ENCODE measurements at places on chromosomes 5 and 9. TPM values are rescaled to one million over a fixed set of nuclear protein-coding genes. Genes with fewer than 3 reads are reported as not detected.

ESM1 gene
- 0.73 TPM for total RNA-seq

DNA sequence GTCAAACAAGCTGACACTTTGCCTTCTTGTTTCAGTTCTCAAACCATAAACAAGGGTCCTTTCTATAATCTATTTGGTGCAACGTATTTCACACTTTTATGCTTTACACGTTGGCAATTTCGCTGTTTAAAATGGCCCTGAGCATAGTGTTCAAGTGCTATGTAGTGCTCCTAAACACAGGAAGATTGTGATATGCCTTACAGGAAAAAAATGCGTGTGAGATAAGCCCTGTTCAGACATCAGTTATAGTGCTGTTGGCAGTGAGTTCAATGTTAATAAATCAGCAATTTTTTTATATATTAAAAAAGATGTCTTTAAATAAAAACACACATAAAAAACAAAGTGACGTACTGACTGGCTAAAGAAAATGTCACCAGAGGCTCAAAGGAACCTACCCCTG, 23.9 kb downstream of the CLINT1 start:
- DNase-seq, result no peak

DNA sequence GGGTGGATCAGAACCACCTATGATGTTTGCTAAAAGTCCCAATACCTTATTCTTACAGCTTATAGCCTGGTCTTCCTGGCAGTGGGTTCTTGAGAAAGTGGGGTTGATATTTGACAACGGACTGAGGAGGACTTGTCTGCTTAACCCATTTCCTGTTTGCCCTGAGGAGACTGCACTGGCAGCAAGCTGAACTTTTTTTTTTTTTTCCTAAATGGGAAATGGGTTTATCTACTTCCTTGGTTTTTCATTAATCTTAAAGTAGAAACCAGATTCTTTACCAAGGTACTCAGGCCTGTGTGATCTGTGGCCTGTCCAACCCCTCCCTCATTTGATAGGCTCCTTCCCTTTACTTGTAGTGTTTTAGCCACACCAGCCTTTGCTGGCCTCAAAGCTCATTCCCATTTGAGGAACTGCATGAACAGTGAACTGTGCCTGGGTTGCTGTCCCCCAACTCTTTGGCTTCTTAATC, 47.1 kb downstream of the C9orf57 start:
- DNase-seq, result no peak

GRCh38 chr5:31029925-31030324, 163.6 kb upstream of the CDH6 start:
- no peak for DNase-seq

DNA sequence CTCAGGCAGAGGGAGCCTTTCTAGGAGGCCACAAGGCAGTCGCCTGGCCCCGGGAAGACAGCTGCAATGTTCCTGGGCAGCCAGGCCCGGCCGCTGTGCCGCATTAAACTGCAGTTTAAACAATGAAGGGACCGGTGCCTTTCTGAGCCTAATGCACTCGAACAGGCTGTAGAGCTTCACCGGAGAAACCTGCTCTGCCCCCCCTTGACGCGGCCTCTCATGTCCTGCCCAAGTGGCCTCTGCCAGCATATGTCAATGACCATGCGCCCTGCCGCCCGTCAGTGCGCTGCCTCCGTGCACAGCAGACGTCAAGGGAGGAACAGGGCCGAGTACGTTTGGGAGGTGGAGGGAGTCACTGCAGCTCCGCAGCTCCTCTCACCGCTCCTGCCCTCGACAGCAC, 38.4 kb upstream of the BARHL1 start:
- DNase-seq, result no peak

DNA sequence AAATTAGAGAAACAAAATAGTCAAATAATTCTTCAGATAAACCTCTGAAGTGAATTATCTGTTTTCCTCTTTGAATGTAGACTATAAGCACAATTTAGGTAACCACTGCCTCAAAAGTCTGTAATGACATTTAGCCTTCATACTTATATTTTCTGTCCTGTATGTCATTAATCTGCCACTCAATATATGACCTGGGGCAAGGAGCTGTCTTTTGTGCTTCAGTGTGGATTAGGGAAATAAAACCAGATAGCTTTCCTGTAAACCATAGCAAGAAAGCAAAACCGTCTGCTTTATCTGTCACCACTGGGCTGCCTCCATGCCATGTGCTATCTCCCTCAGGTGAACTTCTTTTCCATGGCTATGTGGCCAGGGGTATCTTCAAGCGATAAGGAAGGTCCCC, 606.6 kb upstream of the C9orf72 start:
- no peak for DNase-seq

GRCh38 chr9:18994263-18994916, 38.6 kb downstream of the SAXO1 start:
- DNase-seq, result no peak

DNA sequence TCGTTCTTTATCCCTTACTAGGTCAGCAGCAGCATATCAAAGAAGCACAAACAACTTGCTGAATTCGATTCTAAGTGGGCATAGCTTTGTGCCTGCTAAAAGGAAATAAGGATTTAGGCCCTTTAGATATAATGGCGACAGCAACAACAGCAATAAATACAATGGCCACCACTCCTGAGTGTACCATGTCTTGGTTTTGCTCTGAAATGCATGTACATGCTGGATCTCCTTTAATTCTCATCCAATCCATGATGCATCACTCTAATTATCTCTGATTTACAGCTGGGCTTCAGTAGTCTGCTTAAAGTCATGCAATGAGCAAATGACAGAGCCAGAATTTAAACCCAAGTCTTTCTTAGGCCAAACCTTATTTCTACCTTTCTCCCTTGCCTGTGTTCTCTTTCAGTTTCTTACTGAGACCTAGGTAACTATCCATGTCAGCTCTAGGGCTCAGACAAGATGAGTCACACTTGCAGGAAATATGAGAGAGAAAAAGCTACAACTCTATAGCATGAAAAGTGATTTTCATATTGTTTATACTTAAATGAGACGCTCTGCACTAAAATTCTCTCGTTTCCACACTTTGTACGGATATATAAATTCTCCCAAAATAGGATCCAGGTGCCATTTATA, 111.8 kb downstream of the HMHB1 start:
- no peak for DNase-seq

- no peak for DNase-seq
These were observed 309.6 kb downstream of the EPB41L4A start for GRCh38 chr5:112109331-112110007.

SETD9 gene
- 11.0 TPM for total RNA-seq

NTRK2 gene
- 30.9 TPM for total RNA-seq

LAMC3 gene
- total RNA-seq, result 0.68 TPM

DNA sequence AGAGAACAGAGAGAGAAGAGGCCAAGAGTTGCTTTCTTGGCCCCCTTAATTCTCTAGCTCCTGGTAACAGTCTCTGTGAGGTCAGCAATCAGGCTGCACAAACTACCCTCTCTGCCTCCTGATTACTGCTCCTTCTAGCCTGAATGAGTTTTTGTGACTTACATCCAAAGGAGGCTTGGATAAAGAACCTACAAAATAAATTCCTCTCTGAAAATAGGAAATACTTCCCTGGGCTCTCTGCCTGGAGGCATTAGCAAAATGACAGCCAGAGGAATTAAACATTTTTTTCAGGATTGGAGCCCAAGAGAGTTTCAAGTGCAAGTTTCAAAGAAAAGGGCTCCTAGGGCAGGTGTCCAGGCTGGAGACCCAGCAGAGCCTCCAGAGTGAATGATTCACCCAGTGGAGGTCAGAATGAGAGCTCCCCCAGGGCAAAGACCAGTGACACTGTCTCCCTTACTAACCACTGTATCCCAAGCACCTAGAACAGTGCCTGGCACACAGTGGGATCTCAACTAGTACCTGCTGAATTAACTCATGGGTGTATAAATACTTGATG, 162.5 kb downstream of the SPOCK1 start:
- DNase-seq, result no peak

EPB41L4A gene
- 2.7 TPM for total RNA-seq

- DNase-seq, result no peak
These were observed 570.7 kb downstream of the ELAVL2 start for GRCh38 chr9:23255346-23255745.

DNA sequence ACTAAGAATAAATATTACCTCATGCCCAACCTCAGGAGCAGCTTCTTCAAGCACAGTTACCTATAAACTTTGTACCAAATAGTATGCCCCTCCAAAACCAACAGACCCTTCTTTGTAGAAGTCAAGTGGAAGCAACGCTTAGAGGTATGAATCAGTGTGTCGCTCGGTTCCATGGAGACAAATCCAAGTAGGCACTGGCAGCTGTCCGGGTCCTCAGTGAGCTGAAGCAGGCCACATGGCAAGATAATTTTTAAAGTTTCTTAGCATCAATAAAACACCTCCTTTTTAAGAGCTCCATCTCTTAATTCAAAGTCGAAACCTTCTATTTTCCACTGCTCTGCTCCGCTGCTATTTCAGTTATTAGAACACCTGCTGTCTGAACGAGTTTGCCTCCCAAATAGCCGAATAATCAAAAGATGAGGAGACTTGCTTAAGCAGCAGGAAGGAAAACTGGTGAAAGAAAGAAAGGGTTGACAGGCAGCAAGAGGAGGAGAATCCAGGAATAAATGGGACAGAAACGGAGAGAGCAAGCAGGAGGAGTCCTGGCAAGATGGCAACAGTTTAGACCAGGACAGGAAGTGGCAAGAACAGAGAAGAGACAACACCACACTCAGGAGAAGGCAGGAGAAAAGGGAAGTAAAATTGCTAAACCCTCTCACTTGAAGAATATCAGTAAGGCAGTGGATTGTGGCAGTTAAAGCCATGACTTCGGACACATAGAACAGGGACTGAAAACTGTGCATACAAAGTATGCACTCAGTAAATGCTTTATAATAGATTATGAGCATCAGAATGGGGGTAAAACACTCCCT, 65.0 kb downstream of the PPP2R2B start:
- no peak for DNase-seq

TRIM36 gene
- total RNA-seq, result 11.1 TPM

PRRX2 gene
- 5.6 TPM for total RNA-seq

NEURL1B gene
- 1.5 TPM for total RNA-seq

LCN1 gene
- total RNA-seq, result not detected

RNF183 gene
- total RNA-seq, result not detected

- DNase-seq, result no peak
These were observed 62.4 kb downstream of the SHC3 start for GRCh38 chr9:89116064-89116804.

TERT gene
- not detected for total RNA-seq

PROB1 gene
- 1.6 TPM for total RNA-seq

DNA sequence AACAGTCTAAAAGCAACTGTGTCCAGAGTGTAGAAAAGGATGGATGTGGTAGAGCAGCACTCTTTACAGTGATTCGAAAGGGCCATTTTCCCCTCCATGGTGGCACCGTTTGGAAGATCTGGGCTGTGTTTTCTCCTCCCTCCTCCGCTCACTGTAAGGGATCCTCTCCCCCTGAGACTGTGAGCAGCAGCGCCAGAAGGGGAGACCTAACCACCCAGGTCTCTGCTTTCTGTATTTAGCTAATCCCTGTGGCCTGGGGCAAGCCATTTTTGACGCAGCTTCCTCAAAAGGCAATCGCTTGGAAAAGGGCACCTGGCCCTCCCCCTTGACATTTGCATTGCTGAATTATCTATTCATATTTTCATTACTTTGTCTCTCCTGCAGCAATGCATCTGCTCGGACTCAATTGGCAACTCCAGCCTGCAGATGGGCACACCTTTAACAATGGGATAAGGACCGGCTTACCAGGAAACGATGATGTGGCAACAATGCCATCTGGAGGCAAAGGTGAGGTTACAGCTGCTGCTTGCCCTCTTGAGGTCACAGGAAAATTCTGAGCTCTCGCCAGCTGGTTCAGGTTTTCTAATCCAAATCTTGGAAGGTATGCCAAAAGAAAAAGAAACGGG, 244.3 kb upstream of the WWC1 start:
- DNase-seq, result no peak

EEIG1 gene
- 39.4 TPM for total RNA-seq

FBP2 gene
- not detected for total RNA-seq

- no peak for DNase-seq
These were observed 107.2 kb upstream of the MAMDC2 start for GRCh38 chr9:69936427-69936826.

Data from osteocyte (in vitro differentiated cells).